ENCODE measurements at places on chromosomes 6 and 20. TPM values are rescaled to one million over a fixed set of nuclear protein-coding genes. Genes with fewer than 3 reads are reported as not detected.

- no peak for DNase-seq
Measured at GRCh38 chr6:35076997-35077712, 64.0 kb downstream of the TCP11 start.

GRCh38 chr6:22027040-22027725, 269.7 kb downstream of the PRL start:
- no peak for DNase-seq

GRCh38 chr20:25042531-25043498, 15.1 kb downstream of the ACSS1 start:
- DNase-seq = no peak

DNA sequence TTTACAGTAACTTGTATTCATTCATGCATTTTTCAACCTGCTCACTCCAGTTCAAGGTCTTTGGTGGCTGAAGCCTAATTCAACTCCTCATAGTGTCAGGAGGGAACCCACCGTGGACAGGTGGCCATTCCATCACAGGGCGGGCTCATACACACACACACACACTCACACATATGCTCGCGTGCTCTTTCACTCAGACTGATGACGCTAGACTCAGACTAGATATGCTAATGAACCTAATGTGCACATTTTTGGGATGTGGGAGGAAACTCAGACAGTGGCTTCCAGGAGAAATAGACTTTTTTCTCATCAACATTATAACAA, 56.7 kb downstream of the TRIM27 start:
- DNase-seq = peak; percentile 12

The ZNF165 gene
- 0.48 TPM for total RNA-seq

GRCh38 chr20:64145458-64146300, 18.6 kb upstream of the MYT1 start:
- DNase-seq = no peak

The ASIP gene
- total RNA-seq = not detected

DNA sequence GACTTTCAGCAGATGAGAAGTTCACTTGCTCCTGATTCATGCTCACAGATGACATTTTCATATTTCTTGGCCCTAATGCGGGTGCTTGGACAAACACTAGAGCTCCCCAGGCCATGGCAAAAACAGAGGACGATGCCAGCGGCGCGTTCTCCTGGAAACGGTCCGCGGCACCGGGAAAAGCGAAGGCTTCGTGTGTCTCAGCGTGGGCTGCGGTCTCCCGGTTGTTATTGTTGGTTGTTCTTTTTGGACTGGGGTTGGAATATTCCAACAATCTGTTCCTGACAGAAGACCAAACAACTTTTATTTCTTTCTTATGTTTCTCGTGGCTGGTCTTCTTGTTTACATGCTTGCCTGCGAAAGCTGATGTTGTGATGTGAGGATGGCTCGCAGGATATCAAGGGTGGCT, 46.8 kb upstream of the NEDD9 start:
- no peak for DNase-seq

The NAPB gene
- 10.2 TPM for total RNA-seq

GRCh38 chr20:56247954-56248782, at the start of gene MC3R:
TSS of gene MC3R (plus strand) at chr20:56248732. CDS start at chr20:56248844, 112 bp downstream.
- peak; percentile 2 for DNase-seq

GRCh38 chr6:38182426-38182825, 362.9 kb downstream of the ZFAND3 start:
- DNase-seq = no peak

GRCh38 chr20:17624070-17624469, 54.2 kb downstream of the DSTN start:
- no peak for DNase-seq

DNA sequence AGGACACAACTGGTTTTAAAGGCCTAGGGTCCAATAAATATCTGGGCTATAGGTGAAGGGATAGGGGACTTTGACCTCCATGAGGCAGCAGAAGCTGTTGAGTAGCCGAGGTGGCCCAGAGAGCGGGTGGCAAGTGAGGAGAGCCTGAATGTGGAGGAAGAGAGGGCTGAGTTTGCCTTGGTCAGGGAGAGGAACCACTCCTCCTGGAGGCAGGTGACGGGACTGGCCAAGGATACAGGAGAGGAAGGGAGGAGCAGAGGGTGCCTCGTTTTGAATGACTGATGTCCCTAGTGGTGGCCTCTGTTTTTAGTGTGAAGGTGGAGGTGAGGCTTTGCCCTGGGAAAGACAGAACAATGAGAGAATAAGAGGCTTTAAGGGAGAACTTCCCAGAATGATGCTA, 19.1 kb upstream of the AAR2 start:
- DNase-seq = no peak

The SKIC2 gene
- total RNA-seq = 79.1 TPM

DNA sequence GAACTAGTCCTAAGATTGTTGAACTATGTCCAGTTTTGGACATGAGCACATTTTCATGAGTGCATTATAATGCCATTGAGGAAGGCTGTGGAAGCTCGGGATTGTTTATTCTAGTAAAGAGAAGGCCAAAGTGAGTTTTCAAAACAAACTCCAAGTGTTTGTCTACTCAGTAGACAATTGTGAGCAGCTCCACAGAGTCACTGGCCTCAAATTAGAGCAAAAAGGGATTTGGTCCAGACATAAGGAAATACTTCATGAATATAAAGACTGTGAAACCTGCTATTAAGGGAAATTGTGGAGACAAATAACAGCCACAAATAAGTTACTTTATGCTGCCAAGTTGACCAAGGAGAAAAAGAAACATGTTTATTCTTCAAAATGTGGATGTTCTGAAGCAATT, 42.6 kb upstream of the PREP start:
- no peak for DNase-seq

DNA sequence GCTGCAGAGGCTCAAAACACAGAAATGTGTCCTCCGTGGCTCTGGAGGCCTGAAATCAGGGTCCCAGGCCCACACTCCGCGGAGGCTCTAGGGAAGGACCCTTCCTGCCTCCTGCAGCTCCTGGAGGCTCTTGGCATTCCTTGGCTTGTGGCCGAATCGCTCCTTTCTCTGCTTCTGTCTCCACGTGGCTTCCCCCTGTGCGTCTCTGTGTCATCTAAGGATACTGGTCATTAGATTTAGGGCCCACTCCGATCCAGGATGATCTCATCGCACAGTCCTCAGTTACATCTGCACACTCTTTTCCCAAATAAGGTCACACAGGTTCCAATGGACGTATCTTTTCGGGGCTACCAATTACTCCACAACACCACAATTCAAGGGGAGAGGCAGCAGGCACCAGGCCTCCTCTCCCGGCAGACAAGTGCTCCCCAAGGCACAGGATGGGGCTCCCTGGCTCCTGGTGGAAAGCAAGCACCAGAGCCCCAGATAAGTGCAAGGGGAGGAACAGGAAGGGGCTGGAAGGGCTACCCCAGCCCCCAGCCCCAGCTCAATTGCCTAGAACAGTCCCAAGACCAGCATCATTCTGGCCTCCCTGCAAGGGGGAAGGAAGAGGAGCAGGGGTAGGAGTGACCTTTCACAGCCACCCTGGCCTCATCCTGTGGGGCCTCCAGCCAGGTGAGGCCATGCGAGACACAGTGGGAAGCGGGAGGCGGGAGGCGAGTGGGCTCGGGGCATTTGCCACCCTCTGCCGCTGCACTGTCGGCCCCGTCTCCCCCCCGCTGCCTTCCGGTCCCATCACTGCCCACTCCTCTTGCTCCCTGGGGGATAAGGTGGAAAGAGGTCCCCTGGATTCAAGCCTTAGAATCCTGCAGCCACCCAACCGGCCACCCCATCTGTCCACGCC, 16.3 kb downstream of the NTSR1 start:
- DNase-seq = no peak

DNA sequence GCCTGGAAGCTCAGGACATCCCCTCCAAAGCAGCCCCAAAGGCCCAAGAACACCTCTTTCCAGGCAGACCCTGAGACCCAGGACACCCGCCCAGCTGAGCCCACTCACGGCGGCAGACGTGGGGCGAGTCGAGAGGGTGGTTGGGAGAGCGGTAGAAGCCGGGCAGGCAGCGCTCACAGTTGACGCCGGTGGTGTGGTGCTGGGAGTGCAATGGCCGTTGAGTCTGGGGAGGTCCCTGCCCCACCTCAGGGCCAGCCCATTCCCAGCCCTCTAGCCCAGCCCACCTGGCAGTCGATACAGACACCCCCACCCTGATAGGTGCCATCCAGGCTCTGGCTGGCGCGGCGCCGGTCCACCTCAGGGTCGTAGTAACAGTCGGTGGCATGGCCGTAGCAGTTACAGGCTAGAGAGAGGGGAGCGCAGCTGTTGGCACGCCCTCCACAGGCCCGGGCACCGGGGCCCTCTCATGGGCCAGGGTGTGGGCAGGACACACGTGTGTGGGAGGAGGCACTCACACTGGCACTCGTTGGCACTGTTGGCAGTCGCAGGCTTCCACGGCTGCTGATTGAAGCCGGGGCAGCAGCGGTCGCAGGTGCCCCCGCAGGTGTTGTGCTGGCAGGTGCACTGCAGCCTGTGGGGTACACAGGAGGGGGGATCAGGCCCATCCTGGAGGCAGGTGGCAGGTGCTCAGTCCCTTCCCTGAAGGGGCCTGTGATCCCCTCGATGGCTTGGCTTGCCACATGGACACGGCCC, 20.5 kb downstream of the LAMA5 start:
- DNase-seq = no peak

The CCN6 gene
- total RNA-seq = not detected

The VSX1 gene
- total RNA-seq = not detected

DNA sequence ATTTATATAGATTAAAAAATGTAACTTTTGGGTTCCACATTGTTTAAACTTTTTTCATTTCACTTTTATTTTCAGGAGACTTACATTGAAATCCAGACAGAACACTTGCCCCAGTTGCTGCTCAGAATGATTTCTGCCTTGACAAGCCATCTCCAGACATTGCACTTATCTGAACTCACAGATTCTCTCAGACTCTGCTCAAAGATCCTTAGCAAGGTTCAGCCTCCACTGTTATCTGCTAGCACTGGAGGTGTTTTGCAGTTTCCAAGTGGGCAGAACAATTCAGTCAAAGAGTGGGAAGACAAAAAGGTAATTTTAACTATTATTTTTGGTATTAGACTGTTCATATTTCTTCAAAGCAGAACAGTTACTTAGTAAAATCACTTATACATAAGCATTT, 58.0 kb downstream of the DOP1A start:
- DNase-seq = no peak

The TBC1D22B gene
- total RNA-seq = 10.8 TPM

- peak; percentile 92 for DNase-seq
Measured at GRCh38 chr20:10565191-10565921, 108.4 kb downstream of the JAG1 start.

The HLA-DQA1 gene
- not detected for total RNA-seq

GRCh38 chr6:128599036-128599435, 78.6 kb upstream of the PTPRK start:
- peak; percentile 11 for DNase-seq

DNA sequence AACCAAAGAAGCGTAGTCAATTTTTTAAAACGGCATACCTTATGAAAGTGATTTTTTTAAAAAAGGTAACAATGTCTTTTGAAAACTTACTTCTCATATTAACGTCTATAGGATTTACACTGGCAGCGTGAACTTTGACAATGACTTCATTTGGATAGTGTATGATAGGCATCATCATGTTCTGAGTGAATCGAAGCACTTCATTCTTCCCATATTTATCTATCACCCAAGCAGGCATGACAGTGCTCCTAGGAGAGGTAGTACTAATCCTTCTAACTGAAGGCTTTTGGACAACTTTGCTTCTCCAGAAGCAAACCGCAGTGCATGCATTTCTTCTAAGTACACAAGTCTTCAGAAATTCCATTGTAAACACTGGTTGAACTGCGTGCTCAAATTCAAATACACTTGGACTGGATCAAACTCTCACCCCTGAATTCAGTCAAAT, 618 bp downstream of the RTN4IP1 start:
- DNase-seq = no peak

The SLC22A2 gene
- total RNA-seq = not detected

- peak; percentile 45 for DNase-seq
Measured at GRCh38 chr6:63573899-63574553, 1.7 kb downstream of the LOC128125822 start.

The SEC63 gene
- total RNA-seq = 179 TPM

DNA sequence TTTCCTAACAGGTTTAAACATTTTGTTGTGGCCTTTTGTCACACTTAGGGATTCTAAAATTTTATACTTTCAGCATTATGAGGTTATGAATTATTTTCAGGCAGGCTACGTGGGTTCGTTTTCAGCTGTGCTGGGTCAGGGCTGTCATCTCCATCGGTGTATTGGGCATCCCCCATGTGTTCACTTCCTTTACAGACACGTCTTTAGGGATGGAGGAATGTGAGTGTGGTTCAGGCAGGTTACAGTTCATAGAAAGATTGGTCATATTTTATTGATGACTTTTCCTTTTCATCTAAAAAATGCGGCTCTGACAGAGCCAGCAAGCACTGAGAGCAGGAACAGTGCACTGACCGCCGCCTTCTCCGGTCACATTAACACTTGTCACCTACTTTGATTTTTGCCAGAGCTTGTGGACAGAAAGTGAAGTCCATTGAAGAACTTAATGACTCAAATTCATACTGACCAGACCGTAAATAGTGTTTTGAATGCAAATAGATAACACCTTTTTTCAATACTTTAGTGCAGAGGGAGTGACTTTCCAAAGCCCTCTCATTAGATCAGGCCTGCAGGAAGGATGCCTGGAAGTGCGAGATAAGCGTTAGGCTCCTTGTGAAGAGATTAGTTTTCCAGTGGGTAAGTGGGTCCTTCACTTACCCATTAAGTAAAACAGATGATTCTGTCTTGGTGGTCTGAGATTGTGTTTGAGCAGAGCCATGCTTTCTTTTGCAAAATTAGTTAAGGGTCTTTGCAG, 113.1 kb downstream of the TIAM2 start:
- peak; percentile 76 for DNase-seq

The CYP39A1 gene
- total RNA-seq = 0.84 TPM

DNA sequence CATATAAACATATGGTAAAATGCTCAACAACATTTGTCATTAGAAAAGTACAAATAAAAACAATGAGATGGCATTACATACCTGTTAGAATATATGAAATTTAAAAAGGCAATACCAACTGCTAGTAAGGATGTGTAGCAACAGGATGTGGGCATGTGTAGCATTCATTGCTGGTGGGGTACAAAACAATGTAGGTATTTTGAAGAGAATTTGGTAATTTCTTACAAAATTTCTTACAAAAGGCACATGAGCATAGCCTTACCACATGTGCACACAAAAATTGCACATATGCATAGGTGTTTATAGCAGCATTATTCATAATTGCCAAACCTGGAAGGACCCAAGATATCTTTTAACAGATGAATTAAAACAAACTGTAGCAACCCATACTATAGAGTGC, 1355.1 kb upstream of the CITED2 start:
- no peak for DNase-seq
